WERI-Rb-1 (cell line): ENCODE measurements at places on chromosomes 3 and 15.

- no peak for DNase-seq
These were observed 14.8 kb downstream of the THRB start for GRCh38 chr3:24479816-24480215.

DNA sequence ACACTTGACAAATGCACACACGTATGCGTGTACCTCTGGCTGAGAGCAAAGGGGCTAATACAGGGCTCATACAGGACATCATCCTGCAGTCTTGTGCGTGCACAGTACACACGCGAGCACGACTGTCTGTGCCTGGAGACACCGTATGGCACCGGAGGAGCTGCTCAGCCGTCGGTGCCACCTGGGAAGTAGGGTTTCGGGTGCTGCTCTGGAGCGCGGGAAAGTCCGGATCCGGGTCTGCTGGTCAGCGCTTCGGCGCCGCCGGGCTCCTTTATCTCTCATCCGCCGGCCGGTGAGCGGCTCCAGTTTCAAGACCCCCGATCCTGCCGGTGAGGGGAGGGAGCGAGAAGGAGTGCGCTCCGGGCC lies 9.3 kb downstream of the FOXL2 start:
- DNase-seq: no peak

DNA sequence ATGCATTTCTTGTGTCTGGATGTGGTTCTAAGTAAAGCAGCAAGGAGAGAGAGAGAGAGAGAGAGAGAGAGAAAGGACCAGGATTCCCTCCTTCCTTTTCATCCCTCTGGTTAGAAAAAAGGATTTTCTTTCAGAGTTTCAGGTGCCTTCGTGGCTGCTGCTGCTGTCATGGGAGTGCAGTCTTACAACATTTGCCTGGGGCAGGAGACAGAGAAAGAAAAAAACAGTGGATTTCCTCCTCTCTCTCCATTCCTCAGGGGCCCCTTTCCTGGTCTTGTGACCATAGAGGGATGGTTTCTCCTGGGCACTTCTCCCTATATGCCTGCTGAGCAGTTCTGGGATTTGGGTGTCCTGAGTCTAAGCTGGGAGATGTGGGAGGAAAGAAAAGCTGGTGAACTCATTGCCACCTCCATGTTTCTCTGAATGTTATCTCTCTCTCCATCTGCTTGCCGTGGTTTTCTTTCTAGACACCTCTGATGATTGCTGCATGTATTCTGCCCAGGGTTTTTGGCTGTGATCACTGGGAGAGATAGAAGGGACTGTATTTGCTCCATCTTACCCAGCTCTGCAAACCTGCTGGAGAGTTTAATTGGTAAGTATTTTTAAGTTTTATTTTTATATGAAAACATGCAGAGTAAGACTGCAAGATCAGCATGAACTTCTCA lies 142.4 kb upstream of the RGMA start:
- DNase-seq: no peak

DNA sequence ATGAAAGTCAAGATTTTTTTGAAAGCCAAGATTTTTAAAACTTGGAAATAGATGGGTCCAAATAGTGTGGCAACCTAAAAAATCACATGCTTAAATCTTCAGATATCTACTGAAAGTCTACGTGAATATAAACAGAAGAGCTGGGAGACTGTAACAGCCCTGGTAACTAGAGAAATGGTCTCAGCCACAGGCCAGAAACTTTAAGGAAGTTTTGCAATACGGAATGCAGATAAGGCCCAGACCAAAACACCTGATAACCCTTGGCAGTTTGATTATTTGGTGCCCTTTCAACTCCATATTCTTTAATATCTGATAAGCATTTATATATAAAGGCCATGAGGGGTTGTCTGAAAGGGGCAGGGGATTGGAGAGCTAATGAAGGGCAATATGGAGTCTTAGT lies 537.3 kb upstream of the TGFBR2 start:
- no peak for DNase-seq

DNA sequence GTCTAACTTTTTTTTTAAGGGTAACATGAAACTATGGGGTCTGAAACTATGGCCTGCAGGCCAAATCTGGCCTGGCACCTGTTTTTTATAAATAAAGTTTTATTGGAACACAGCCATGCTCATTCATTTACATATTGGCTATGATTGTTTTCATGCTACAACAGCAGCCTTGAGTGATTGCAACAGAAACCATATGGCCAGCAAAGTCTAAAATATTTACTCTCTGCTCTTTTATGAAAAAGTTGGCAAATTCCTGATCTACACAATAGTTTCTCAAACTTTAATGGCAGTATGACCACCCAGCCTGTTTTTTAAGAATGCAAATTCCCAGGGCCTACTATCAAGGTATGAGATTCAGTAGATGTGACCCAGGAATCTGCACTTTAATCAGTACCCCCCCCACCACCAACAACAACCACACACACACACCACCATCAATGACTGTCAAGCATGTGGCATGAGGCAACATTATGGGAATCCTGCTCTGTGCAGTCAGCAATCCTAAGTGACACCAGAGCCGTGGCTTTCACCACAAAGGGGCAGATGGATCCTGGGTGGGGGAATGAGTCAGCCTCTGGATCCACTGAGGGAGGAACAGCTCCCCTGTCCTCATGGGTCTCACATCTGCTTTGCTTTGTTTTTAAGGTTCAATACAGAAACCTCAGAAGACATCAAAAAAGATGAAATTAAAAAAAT lies 142.8 kb downstream of the NTRK3 start:
- no peak for DNase-seq

DNA sequence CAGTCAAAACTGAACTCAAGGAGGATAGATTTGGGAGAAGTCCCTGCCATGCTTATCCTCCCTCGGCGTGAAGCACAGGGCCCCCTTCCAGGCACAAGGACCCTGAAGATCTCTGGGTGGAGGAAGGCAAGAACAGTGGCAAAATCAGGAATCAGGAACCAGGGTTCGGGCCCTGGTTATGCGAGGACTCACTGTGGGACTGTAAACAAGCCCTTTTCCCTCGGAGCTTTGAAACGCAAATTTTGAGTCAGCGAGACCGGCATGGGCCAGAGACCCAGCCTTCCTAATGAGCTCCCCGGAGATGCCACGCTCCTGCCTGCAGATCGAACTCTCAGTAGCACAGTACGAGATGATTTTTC lies 70.1 kb downstream of the SLC12A8 start:
- no peak for DNase-seq

GRCh38 chr15:95663156-95664100 lies 667.1 kb upstream of the NR2F2 start:
- DNase-seq: no peak

GRCh38 chr3:52451237-52452083 lies 2.4 kb downstream of the TNNC1 start:
- no peak for DNase-seq

DNA sequence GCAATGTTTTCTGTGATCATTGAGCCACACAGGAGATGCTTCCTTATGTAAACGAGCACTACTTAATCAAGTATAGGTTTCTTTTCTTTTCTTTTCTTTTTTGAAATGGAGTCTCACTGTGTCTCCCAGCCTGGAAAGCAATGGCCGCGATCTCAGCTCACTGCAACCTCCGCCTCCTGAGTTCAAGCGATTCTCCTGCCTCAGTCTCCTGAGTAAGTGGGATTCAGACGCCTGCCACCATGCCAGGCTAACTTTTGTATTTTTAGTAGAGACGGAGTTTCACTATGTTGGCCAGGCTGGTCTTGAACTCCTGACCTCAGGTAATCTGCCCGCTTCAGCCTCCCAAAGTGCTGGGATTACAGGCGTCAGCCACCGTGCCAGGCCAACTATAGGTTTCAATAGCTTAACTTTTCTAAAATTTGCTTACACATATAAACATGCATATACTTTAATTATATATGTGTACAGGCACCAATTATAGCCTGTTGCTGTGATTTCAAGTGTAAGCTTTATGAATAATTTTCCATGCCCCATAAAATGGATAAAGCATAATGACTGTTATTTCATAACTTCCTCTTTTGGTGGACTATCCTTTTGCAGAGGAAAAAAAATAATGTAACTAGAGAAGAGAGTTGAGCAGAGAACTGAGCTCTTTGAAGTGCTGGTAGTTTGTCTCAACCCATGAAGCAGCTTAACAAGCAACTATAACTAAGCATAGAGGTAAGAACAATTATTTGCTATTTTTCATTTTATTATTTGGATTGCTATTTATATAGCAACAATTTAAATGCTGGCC lies 24.8 kb upstream of the MBNL1 start:
- DNase-seq: no peak

DNA sequence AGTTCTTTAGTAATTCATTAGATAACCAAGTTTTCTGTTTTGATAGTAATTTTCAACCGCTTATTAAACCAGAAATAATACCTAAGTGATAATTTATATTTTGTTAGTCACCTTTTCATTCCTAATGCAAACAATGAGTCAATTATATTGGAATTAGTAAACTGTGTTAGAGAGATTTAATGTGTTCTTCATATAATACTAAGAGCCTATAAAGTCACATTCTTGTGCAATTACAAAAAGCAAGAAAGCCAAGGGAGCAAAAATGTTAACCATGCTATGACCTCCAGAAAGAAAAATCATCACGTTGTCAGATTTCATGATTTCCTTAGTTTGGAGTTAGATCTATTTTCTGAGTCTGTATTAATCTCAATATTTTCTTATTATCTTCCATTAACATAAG lies 108.8 kb upstream of the SAMMSON start:
- DNase-seq: no peak

GRCh38 chr3:42875325-42876151 lies at the start of gene CYP8B1:
TSS of gene CYP8B1 (minus strand) at chr3:42875879. CDS start at chr3:42875816, 63 bp downstream.
- DNase-seq: no peak

DNA sequence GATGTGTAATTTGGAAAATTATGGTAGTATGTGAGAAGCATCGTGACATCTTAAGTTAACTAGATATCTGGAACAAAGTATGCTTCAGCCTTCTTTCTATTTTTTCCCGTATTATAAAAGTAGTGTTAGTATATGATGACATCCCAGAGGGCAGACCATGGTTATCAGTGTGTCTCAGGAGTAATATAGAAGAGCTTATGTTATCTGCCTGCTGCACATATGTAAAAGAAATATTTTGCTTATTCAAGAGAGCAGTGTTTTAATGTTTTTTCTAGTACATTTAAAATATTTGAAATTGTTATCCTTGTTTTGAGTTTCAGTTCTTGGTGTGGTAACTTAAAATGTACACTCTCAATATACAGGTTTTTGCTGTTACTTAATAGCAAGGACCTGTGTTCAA lies 24.1 kb downstream of the PLCL2 start:
- DNase-seq: no peak

- peak; percentile 23 for DNase-seq
These were observed 567 bp downstream of the TICRR start for GRCh38 chr15:89575656-89576416.

GRCh38 chr3:74693251-74693650 lies 78.8 kb upstream of the CNTN3 start:
- DNase-seq: no peak

DNA sequence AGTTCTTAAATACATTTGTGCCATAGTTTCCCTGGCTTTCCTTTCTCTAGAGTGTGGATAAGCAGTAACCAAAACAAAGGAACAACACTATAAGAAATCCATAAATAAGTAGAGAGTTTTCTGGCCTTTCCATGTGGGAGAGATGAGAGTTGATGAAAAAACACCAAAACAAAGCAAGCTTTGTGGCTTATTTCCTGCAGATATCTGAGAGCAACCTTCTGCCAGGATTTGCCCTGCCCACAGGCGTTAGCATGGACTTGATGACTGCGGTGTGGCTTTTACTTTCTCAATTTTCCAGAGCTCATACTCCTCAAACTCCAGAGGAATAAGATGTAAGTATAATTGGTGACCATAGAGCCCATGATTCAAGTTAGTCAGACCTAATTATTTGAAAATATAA lies 194.9 kb downstream of the RAP2B start:
- no peak for DNase-seq

GRCh38 chr15:34818526-34818925 lies 23.2 kb upstream of the ACTC1 start:
- no peak for DNase-seq

DNA sequence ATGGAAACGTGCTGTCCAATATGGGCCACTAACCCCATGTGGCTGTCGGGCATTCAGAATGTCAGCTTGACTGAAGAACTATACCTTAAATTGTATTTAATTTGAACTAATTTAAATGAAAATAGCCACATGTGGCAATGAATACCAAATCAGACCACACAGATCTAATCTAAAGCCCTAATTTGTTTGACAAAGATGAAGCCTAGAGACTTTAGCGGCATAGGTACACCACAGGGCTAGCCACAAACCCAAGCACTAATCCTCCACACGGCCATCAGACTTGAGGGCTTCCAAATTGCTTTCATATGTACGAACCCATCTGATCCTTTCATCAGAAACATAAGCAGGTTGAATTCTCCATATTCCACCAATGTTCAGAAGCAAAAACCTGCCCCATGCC lies 81.4 kb downstream of the SHQ1 start:
- no peak for DNase-seq

DNA sequence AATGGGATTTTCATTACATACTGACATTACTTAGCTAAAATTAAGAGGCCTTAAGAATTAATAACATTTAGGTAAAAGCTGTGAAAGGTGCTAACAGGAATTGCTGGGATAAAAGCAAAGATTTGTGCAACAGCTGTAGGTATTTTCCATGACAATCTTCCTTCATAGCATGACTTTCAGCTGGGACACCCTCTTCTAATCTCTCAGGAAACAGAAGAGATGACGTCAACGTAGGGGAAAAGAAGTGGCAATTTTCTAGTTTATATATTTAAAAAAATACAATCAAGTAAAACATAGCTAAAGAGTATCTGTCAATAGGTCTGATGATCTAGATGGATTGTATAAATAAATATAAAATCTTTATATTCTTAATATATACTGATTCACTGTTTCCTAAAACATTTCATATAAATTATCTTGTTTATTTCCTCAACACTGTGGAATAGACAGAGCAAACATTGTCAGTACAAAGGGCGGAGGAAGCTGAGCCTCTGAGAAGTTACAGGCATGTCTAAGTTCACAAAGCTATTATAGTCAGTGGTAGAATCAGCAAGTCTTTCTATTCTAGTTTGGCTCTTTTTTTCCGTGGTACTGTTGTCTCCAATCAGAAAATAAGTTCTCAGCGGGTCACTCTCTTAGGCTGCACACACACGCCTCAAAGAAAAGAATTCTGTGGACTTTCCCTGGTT lies 217.0 kb downstream of the P3H2 start:
- DNase-seq: no peak

DNA sequence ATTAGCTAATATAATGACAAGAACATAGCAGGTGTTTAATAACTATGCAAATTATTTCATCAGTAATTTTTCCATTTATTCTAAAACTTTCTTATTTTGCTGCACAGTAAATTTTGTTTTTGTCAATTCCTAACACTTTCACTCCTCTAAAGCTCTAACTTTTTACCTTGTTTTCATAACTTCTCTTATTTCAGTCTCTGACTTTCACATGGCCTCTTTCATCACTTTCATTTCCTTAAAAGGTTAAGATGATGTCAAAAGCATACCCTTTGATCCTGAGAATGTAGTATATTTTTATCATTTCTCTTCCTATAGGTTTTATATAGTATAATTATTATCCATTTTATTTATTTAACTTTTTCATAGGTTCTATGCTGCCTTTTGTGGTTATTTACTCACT lies 1325.8 kb upstream of the ALCAM start:
- no peak for DNase-seq

GRCh38 chr3:120854908-120855526 lies 53.0 kb upstream of the STXBP5L start:
- DNase-seq: no peak

- no peak for DNase-seq
These were observed 36.5 kb downstream of the PLXNA1 start for GRCh38 chr3:127019449-127019848.

GRCh38 chr3:153649286-153649839 lies 471.8 kb upstream of the ARHGEF26 start:
- DNase-seq: no peak

GRCh38 chr15:55394694-55395093 lies 13.5 kb downstream of the CCPG1 start:
- no peak for DNase-seq
